ENCODE measurements at places on chromosomes 7 and 10.

DNA sequence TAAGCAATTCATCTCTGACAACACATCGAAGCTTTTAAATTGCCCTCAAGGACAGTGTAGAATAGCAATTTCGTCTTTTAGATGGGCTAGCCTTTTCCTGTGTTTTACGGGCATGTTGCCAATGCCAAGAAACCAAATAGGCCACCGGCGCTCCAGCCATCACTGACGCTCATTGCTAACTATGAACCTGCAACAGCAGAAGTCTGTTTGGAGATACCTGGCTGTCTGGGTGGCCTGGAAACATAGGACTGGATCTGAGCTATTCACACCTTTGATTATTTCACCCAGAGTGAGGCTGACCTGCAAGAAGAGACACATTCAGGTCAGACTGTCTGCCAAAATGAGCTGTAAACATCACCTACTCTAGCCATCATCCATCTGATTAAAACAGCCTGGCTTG is 12.0 kb downstream of the KPNA7 start:
- DNase-seq, result no peak

- no peak for DNase-seq
Measured at GRCh38 chr10:3995302-3996210, 210.5 kb upstream of the KLF6 start.

DNA sequence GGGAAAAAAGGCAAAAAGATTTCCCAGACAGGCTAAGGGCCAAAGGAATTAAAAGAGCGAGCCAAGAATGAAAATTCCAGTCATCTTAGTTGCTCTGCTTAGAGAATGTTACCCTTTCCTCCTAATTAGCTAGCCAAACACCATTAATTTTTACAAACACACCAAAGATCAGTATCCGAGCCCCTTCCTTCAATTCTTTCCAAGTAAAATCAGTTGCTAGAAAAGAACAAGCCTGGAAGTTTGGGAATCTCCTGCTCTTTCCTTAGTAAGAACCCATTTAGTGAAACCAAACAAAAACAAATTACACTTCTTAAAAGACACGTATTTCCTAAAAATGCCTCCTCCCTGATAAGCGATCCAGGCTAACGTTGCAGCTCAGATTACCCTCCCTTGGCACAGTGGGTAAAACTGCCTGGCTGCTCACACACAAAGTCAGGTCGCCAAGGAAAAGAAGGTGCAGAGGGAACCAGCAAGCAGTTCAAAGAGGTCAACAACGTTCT is 57.1 kb upstream of the ABLIM1 start:
- peak; percentile 44 for DNase-seq

DNA sequence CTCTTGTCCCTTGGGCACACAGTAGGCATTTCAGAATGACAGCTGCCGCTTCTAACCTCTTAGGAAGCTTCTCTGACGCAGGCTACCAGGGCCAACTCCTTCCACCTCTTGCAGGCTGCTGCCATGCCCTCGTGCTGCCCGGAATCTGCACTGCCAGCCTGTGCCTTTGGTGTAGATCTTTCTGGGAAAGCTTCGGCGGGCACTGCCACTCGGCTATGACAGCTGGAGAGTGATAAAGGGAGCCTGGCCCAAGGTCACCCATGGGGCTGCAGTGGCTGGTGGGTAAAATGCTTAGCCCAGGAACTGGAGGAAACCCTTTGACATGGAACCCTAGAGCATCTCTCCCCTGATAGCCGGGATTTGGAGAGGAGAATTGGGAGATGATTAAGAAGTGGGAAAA is 78.0 kb upstream of the C1QL3 start:
- no peak for DNase-seq

- no peak for DNase-seq
Measured at GRCh38 chr7:127678947-127679346, 27.0 kb downstream of the SND1 start.

DNA sequence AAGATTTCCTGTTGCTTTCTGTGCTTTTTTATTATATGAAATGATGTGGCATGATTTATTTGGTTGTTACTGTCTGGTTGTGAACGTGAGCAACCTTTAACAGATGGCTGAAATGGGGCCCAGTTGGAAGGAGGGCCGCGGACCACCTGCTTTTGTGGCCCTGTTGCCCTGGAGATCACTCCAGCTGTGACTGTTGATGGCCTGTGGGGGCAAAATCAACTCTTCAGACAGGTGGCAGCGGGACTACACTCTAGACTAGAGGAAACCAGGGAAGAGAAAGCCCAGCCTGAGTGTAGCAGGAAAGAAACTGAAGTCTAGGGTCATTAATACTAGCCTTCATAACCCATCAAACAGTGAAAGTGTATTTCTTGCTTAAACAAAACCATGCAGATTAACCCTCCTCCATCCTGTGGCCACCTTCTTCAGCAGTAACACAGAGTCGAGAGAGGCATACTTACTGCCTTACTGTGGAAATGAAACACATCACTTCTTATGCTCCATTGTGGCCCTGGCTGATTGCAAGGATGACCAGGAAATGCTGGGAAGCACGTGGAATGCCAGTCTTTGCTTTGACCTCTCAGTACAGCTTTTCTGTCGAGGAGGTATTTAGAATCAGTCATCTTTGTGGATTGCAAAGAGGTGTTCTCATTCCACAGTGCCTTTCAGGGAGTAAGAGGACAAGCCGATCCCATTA is 80.5 kb downstream of the CCNY start:
- DNase-seq, result no peak

- no peak for DNase-seq
Measured at GRCh38 chr10:30493609-30494530, 59.9 kb downstream of the MAP3K8 start.

GRCh38 chr10:132939957-132940790 is 2.2 kb downstream of the CFAP46 start:
- DNase-seq, result no peak

GRCh38 chr7:139355320-139355719 is 4.4 kb upstream of the LUC7L2 start:
- no peak for DNase-seq

- DNase-seq, result no peak
Measured at GRCh38 chr10:1595242-1595600, 142.1 kb downstream of the ADARB2 start.

DNA sequence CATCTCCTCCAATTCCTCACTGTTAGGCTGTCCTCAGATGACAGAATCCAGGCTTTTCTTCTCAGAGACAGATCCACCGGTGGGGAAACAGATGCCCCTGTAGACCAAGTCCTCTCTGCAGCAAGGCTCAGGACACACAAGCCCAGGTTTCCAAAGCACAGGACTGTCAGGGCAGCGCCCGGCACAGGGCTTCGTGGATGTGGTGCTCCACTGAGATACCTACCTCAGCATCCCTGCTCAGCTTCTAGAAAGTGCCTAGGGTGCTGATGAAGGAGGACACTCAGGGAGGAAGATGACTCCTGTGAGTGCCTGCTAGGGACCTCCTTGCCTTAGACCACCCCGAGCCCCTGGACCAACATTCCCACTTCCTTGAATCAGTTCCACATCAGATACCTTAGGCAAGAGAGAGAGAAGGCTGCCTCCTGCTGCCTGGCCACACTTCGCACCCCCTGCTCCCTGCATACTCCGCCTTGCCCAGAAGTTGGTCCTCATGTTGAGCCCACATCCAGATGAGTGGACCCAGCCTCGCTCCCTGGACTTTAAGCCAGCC is 8.9 kb upstream of the RBP3 start:
- DNase-seq, result no peak

DNA sequence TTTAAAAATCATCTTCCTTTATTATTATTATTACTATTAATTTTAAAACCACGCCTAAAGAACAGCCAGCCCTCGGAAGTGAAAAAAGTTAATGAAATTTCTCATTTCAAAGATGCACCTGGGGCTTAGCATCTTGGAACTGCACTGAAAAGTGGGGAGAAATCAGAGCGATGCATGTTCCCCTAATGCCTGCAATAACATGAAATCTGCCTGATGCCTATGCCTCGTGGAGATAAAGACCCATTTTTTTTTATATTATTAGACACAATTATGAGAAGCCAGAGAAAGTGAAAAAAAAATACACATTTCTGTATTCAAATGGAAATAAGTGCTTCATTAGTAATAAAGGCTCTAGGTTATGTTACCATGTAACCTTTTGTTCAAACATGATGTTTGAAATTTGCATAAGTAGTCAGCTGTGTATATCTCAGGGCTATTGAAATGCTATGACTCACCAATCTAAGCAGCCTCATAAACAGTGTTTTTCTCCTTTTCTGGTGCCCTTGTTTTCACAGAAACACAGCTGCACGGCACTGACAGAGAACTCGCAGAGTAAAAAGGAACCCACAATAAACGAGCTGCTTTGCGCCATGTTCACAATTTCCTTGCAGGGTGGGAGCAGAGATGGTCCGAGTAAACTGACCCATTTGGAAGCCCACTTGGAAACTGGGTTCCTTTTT is 175.8 kb upstream of the PRKCQ start:
- no peak for DNase-seq

DNA sequence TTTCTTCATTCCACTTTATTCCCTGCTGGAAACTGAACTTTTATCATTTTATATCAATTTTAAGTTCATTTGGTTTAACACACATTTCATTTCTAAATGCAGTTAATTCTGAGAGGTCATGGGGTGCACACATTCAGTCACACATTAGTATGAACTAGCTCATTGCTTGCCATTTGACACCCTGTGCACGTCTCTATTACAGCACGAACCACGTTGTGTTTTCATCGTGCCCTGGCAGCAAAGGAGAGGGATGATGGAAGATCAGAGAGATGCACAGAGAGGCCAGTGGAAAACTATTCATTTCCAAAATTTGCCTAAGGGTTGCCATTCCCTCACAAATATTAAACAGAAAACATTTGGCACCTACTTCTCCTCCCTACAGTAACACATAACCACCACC is 45.4 kb downstream of the CTNNA3 start:
- no peak for DNase-seq

- no peak for DNase-seq
Measured at GRCh38 chr7:155804431-155804831, 7.8 kb downstream of the SHH start.

GRCh38 chr10:124648738-124649137 is 95.4 kb downstream of the FAM53B start:
- DNase-seq, result peak; percentile 8

- DNase-seq, result no peak
Measured at GRCh38 chr7:121985476-121986030, 112.6 kb downstream of the PTPRZ1 start.

- no peak for DNase-seq
Measured at GRCh38 chr10:61964949-61965702, 63.6 kb downstream of the ARID5B start.

GRCh38 chr7:94436018-94436604 is 41.4 kb downstream of the COL1A2 start:
- peak; percentile 70 for DNase-seq

DNA sequence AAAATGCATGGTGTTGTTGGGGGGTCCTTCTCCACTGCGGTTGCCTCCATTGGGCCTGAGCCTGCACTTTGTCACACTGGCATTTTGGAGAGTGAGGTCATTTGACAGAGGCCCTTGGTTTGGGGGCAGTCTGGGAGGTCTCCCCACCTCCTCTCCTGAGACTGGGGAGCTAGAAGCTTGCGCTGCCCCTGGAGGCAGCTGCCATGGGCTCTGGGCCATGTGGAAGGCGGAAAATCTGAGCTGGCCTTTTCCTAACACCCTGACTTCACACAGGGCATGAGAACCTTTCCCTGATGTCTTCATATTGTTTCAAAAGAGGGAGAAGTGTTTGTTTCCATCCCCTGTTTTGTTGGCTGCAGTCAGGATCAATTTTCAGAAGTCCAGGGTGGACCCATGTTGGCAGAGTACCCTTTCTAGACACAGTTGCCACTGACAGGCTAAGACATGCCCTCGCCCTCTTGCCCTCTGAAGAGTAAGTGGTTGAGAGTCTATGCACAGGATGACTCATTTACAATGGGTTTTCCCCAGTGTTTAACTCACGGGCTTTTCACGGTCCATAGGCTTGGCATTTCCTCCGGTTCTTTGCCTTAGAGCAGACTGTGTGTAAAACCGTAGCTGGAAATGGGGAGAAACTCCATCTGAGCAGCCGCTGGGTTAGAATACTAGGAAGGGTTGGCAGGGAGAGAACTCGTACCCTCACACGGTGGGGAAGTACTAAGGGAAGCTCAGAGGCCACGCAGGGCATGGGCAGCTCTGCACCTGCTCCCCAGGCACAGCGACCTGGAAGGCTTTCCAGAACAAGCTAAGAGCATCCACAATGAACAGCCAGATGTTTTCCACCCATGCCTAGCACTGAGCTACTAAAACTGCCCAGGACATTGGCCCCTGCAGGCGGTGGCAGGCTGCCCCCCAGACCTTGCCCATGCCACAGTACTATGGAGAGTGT is 655.0 kb downstream of the SDK1 start:
- DNase-seq, result no peak

GRCh38 chr7:45918556-45918955 is 2.5 kb downstream of the IGFBP3 start:
- no peak for DNase-seq

GRCh38 chr7:141550386-141551093 is 670 bp upstream of the AGK start:
- no peak for DNase-seq

GRCh38 chr10:19803676-19804075 is 12.6 kb upstream of the PLXDC2 start:
- DNase-seq, result no peak

DNA sequence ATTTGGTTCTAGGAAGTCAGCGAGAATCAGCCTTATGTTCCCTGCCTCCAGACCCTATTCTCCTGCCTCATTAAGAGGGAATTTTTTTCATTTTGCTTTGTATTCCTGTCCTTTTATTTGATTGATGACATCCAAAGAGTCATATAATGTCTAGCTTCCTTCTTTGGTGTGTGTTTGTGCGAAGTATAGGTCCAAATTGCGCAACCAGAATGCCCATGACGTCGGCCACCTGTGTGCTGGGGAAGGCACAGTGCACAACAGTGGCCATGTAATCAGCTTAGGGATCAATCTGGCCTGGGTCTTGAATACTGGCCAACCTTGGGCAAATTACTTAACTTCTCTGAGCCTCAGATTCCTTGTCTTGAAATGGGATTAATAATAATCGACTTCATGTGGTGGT is 206.2 kb downstream of the VTI1A start:
- no peak for DNase-seq

- no peak for DNase-seq
Measured at GRCh38 chr10:126212738-126213137, 175.5 kb downstream of the ADAM12 start.

Data from NCI-H446 (cell line).